ENCODE measurements at places on chromosomes 3 and 15. TPM values are rescaled to one million over a fixed set of nuclear protein-coding genes. Genes with fewer than 3 reads are reported as not detected.

DNA sequence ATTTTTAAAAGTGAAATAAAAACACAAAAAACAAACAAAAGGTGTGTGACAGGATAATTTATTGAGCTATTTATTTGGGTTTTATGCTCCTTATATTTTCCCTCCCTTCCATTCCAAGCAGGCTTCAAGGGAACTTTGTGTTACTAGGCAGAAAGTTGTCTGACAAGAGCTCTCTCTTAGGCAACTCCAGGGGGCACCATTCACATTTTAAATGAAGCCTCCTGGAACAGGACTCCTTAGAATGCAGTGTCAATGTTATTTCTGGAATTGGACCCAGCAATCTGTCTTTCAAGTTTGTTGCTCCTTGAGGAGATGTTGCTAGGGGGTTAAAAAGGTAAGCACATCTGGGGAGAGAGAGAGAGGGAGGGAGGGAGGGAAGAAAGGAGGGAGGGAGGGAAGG is 5.4 kb upstream of the RFX7 start:
- no peaks in the 10 kb centered on the region for H3K27me3 ChIP-seq
- H3K4me1 ChIP-seq: peaks cover 34% of the 10 kb centered on the region
- H3K36me3 ChIP-seq: no peaks in the 10 kb centered on the region
- H3K27ac ChIP-seq: no peak overlapping the region
- H3K4me3 ChIP-seq: no peak overlapping the region

DNA sequence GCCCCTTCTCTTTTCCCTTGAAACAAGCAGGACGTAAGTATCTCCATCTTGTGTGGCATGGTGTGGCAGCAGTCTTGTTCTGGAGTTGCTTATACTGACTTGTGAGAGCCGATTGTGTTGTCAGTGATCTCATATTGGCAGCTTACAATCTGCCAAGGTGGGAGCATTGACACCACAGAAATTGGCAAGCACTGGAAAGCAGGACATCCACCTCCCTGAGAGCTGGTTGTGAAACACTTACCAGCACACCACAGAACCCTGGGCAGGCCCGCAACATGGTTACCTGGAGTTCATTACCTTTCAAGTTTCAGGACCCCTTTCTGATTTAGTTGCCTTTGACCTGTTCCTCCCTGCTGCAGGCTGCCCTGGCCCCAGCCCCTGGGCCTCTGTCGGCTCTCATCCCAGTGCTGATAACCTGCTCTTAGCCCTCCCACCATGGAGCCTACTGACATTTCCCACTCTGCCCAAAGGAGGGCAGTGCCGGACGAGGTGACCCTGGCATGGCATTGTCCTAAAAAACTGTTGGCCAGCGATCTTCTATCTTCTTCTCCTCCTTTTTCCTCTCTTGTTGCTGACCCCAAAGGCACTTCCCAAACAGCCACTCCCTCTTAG is 10.6 kb upstream of the ATP2B2 start:
- peaks cover 29% of the 10 kb centered on the region for H3K4me1 ChIP-seq
- H3K27ac ChIP-seq: peak overlapping the region; percentile 69
- no peak overlapping the region for H3K4me3 ChIP-seq
- DNase-seq: peak; percentile 50

DNA sequence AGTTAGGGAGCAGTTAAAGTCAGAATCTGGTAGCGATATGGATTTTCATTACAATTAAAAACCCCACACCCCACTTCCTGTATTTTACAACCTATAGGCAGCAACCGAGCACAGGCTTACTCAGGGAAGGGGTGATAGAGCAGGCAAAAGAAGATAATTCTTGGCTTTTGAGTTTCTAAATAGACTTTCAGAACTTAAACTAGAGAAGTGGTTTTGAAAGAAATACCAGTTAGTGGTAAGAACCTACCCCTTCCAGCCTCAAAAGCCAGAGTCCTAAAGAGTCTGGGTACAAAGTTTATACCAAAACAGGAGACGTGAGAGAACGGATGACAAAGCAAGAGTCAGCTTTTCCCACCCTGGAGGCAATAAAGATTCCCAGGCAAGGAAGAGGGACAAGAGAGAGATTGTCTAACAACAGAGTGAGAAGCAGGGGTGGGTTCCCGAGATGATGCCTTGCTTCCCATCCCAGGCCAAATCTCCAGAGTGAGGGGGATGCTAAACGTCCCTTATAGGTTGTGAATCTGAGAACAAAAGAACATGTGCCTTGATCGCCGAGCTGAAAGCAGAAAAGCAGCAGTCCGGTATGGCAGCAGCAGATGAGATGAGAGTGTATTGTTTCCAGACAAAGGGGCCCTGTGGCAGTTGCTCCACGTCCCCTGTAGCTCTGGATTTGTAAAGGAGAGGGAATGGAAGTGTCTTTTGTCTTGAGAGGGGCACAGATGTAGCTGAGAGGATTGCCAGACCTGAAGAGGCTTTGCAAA is 36.8 kb downstream of the KLHL6 start:
- H3K27me3 ChIP-seq: peaks cover 30% of the 10 kb centered on the region
- H3K36me3 ChIP-seq: no peaks in the 10 kb centered on the region
- H3K4me1 ChIP-seq: peaks cover 14% of the 10 kb centered on the region
- no peak overlapping the region for H3K27ac ChIP-seq
- H3K4me3 ChIP-seq: no peak overlapping the region

DNA sequence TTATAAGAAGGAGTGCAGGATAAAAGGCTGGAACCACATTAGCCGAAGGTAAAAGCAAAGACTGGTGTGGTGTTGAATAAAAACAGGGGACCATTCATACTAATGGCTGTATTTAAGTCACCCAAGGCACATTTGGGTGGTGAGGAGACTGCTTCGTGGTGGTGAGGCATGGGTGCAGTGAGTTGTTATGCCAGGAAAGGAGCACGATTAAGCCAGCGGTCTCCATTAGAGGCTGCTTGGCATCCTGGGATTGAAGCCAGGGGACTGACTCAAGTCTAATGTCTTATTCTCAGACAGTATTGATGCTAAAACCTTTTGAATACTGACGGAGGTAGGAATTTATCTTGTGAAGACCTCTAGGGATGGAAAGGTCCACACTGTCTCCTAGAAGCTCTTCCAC is 21.9 kb downstream of the FEM1B start:
- H3K4me1 ChIP-seq: peaks cover 1% of the 10 kb centered on the region
- no peak for DNase-seq
- H3K36me3 ChIP-seq: no peaks in the 10 kb centered on the region
- H3K27me3 ChIP-seq: no peaks in the 10 kb centered on the region

GRCh38 chr3:1092771-1093170 is at the start of gene CNTN6:
TSS of gene CNTN6 (plus strand) at chr3:1093024. CDS start at chr3:1148009, 54,985 bp downstream.
- H3K4me3 ChIP-seq: no peak within 1 kb of the TSS
- no peak within 1 kb of the TSS for H3K27ac ChIP-seq
- no peaks in the 10 kb centered on the region for H3K27me3 ChIP-seq
- H3K36me3 ChIP-seq: no peaks in the 10 kb centered on the region
- peak; percentile 1 for DNase-seq
- peaks cover 6% of the 10 kb centered on the region for H3K4me1 ChIP-seq

DNA sequence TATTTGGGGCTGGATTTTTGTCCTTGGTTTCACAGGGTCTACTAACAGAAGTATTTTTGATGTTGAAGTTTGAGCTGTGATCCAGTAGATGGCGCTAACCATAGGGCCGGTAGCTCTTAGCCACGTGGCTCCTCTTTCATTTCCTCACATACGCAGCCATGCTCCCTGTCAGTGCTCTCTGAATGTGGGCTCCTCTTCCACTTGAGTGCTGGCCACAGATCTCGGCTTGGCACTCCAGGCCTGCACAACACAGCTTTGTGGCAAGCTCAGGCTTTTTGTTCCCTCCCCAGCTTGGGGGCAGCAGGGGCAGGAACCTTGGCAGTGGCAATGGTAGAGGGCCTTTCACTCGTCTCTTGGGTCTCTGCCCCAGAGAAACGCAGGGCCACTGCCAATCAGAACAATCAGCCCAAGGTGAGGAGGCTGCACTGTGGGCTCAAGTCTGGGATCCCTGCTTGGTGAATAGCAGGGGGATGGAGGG is 18.6 kb upstream of the DNAAF4 start:
- H3K27ac ChIP-seq: peak overlapping the region; percentile 16
- H3K27me3 ChIP-seq: no peaks in the 10 kb centered on the region
- peak; percentile 64 for DNase-seq
- no peaks in the 10 kb centered on the region for H3K36me3 ChIP-seq
- no peak overlapping the region for H3K4me3 ChIP-seq
- peaks cover 4% of the 10 kb centered on the region for H3K4me1 ChIP-seq

- H3K4me1 ChIP-seq: peaks cover 3% of the 10 kb centered on the region
- H3K27ac ChIP-seq: peak overlapping the region; percentile 96
- H3K27me3 ChIP-seq: no peaks in the 10 kb centered on the region
- peak overlapping the region; percentile 90 for H3K4me3 ChIP-seq
Observed at GRCh38 chr3:61562042-61562720, 810 bp downstream of the PTPRG start.

DNA sequence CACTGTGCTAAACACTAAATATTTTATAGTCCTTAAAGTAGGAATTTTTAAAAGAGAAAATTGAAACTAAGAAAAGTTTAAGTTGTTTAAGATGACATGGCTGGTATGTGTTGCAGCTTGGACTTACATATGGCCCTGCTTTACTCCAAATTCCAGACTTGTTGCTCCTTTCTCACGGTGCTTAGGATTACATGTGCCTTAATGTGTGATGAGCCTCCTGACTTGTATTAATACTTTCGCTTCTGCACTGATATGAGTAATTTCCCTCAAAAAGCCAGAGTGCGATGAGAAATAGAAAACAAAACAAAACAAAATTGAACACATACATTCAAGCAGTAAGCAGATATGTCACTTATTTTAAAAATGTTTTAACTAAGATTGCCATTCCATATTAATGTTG is 250.2 kb downstream of the VGLL3 start:
- no peaks in the 10 kb centered on the region for H3K4me1 ChIP-seq
- H3K27ac ChIP-seq: no peak overlapping the region
- H3K27me3 ChIP-seq: no peaks in the 10 kb centered on the region
- DNase-seq: no peak

GRCh38 chr3:141557961-141558706 is 71.3 kb downstream of the RASA2 start:
- H3K27me3 ChIP-seq: no peaks in the 10 kb centered on the region
- no peak for DNase-seq
- H3K4me1 ChIP-seq: peaks cover 18% of the 10 kb centered on the region
- peak overlapping the region; percentile 88 for H3K27ac ChIP-seq
- no peaks in the 10 kb centered on the region for H3K36me3 ChIP-seq
- no peak overlapping the region for H3K4me3 ChIP-seq

GRCh38 chr3:162932503-162932902 is 1435.9 kb downstream of the OTOL1 start:
- no peak overlapping the region for H3K4me3 ChIP-seq
- no peak overlapping the region for H3K27ac ChIP-seq
- H3K27me3 ChIP-seq: no peaks in the 10 kb centered on the region
- no peaks in the 10 kb centered on the region for H3K36me3 ChIP-seq
- H3K4me1 ChIP-seq: no peaks in the 10 kb centered on the region
- DNase-seq: no peak

DNA sequence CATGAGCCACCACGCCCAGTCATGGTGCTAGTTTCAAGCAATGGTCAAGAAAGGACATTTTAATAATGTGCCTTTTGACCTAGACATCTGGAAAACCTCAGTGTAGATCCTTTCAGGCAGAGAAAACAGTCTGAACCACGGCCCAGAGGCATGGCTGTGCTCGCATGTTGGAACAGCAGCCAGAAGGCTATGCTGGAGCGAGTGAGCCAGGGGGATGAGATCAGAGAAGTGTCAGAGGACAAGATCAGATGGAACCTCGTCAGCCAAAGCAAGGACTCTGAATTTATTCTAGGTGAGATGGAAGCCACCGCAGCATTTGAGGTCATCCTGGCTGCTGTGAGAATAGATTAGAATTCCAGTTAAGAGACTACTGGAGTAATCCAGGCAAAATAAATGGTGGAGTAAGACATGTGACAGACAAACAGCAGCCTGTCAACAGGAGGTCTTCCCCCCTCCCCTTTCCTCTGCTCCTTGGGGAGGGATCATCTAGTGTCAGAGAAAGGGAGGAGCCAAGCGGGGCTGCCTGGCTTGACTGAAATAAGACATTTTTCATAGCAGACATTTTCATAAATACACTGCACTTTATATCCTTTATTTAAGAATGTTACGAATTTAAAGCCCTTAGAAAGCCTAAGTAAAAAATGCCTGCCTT is 40.4 kb upstream of the ACKR4 start:
- no peaks in the 10 kb centered on the region for H3K4me1 ChIP-seq
- no peaks in the 10 kb centered on the region for H3K27me3 ChIP-seq
- H3K27ac ChIP-seq: no peak overlapping the region
- DNase-seq: no peak
- peaks cover 11% of the 10 kb centered on the region for H3K36me3 ChIP-seq
- no peak overlapping the region for H3K4me3 ChIP-seq

- no peaks in the 10 kb centered on the region for H3K27me3 ChIP-seq
- H3K4me3 ChIP-seq: no peak overlapping the region
- no peaks in the 10 kb centered on the region for H3K4me1 ChIP-seq
- no peak for DNase-seq
Observed at GRCh38 chr3:158763421-158763820, 31.2 kb upstream of the RARRES1 start.

DNA sequence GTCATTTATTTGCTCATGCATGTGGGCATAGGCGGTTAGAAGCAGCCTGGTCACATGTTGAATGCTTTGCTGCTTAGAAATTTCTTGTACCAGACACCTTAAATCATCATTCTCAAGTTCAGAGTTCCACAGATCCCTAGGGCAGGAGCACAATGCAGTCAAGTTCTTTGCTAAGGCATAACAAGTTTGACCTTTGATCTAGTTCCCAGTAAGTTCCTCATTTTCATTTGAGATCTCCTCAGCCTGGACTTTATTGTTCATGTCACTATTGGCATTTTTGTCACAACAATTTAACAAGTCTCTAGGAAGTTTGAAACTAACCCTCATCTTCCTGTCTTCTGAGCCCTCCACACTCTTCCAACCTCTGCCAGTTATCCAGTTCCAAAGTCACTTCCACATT is 22.8 kb downstream of the HGD start:
- no peak overlapping the region for H3K4me3 ChIP-seq
- H3K27me3 ChIP-seq: no peaks in the 10 kb centered on the region
- H3K4me1 ChIP-seq: no peaks in the 10 kb centered on the region
- no peak for DNase-seq

DNA sequence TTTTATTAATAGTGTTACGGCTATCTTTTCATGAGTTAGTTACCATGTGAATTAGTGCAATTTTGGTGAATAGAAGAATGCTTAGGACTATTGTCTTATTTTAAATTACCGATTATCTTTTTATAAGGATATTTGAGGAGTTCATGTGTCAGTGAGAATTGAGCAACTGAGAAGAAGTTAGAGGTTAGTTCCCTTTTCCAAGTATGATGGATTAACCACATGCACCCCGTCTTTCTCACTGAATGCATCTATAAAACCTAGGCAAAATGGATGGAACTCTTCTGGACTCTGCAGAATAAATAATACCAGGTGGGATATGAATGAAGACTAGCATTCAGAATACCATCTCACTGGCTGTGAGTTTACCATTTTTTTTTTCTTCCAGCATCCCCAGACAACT is 74.3 kb downstream of the TCF12 start:
- H3K36me3 ChIP-seq: peaks cover 7% of the 10 kb centered on the region
- H3K27ac ChIP-seq: peak overlapping the region; percentile 52
- no peak overlapping the region for H3K4me3 ChIP-seq
- H3K27me3 ChIP-seq: no peaks in the 10 kb centered on the region
- no peak for DNase-seq
- H3K4me1 ChIP-seq: peaks cover 21% of the 10 kb centered on the region

Gene WDR76
- 1.5 TPM for polyA plus RNA-seq

Gene C3orf49
- polyA plus RNA-seq: not detected

Gene NANOGP8
- not detected for polyA plus RNA-seq

Gene ACOX2
- polyA plus RNA-seq: 42.5 TPM

Gene BNC1
- 6.4 TPM for polyA plus RNA-seq

Gene HCLS1
- polyA plus RNA-seq: 0.11 TPM

Gene OCA2
- 0.49 TPM for polyA plus RNA-seq

Gene DUOX1
- polyA plus RNA-seq: 6.2 TPM

Gene SLC28A2
- 0.10 TPM for polyA plus RNA-seq

Gene ANKRD63
- 13.7 TPM for polyA plus RNA-seq

Gene ANKUB1
- polyA plus RNA-seq: not detected

Gene SLC24A5
- not detected for polyA plus RNA-seq

Gene GPD1L
- 22.1 TPM for polyA plus RNA-seq

Measured in cardiac muscle cell (in vitro differentiated cells and primary cell).